ENCODE measurements at places on chromosomes 6 and 20.

- no peak for DNase-seq
Observed at GRCh38 chr20:31330893-31331292, 22.5 kb upstream of the DEFB116 start.

GRCh38 chr20:23390091-23390774 is 28.3 kb downstream of the GZF1 start:
- no peak for DNase-seq

DNA sequence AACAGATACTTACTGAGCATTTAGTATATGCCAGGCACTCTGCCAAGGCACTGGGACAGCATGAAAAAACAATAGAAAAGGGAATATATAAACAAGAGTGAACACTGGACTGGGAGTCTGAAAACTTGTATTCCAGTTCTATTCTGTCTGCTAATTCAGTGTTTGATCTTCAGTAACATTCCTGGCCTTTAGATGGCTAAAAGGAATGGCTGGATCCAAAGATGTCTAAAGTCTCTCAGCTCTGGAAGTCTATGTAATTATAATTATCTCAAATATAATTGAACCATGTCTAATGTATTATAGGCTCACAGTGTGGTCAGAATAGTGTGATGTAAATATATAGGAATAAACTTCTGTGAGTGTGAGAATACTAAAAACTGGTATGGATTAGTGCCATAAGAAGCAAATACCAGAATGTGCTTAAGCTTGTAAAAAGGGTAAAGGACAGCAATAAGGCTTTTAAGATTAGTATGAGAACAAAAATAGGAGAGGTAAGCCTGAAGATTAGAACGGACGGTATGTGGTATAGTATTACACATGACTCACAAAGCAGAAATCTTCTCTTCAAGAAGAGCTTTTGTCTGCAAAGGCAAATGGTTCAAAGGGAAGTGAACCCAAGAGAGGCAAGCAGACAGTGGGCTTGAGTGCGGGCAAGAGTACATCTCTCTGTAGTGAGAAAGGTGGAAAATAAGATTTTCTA is 68.5 kb downstream of the TMEM200A start:
- DNase-seq, result no peak

DNA sequence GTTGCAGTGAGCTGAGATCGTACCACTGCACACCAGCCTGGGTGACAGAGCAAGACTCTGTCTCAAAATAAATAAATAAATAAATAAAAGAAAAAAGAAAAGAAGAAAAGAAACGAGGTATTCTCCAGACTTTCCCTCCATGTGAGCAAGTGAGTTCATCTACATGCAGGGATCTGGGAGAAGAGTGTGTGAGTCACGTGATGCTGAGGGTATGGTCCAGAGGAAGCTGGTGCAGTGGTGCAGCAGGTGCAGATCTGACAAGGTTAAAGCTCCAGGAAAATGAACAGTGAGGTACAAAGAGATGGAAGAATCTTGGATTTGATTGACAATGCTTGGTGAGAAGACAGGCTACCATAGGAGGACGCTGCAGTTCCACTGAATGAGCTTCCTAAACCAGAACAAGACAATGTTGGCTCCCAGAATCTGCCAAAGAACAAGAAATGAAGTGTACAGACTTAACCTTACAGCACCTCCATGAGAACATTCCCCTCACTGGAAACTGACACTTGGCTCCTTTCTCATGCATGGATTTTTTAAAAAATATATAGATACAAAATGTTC is 79.5 kb upstream of the BTBD3 start:
- no peak for DNase-seq

GRCh38 chr20:4750381-4750780 is 28.7 kb downstream of the PRND start:
- DNase-seq, result no peak

DNA sequence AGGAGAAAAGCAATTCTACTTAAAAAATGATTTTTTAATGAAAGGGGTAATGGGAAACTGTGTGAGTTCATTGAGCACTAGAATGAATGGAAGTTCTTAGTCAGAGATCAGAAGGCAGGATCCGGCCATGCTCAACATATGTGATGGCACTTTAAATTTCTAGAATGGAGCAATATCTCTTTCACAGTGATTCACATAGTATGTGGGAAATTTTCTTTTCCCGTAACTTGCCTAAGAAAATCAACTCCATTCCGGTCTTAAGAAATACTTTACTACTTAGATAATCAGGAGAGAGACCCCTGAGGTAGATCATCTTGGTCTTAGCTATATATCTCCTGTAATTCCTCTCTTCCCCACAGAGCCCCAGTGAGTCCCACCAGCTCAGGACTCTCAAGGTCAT is 131.8 kb downstream of the SCML4 start:
- DNase-seq, result no peak

DNA sequence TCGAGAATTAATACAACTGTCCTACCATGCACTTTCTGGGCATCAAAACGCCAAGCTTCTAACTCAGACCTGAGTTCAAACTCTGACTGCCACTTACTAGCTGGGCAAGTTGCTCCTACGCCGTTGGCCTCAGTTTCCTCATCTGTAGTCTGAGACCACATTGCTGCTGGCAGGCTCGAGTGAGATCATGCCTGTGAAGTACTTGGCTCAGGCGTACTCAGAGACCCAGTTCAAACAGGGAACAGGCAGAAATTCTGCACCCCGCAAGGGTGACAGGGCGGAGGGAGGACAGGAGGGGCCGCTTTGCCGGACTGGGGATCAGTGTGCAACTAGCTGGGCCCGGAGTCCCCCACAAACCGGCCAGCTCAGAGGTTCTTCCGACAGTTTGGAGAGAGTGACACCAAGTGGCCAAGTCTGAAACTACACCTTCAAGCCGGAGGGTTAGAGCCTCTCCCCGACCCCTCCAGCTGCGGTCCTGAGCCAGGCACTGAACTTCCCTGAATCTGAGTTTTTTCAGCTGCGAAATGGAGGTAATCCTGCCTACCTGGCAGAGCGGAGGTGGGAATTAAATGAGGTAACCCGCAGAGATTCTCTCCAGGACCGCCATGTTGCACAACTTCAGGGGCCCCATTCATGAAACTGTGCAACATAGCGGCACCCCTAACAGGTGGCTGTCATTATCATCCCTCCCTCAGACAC is 46.0 kb upstream of the PTPN1 start:
- DNase-seq, result peak; percentile 23

- no peak for DNase-seq
Observed at GRCh38 chr6:27854421-27854820, 57.8 kb downstream of the OR2B2 start.

DNA sequence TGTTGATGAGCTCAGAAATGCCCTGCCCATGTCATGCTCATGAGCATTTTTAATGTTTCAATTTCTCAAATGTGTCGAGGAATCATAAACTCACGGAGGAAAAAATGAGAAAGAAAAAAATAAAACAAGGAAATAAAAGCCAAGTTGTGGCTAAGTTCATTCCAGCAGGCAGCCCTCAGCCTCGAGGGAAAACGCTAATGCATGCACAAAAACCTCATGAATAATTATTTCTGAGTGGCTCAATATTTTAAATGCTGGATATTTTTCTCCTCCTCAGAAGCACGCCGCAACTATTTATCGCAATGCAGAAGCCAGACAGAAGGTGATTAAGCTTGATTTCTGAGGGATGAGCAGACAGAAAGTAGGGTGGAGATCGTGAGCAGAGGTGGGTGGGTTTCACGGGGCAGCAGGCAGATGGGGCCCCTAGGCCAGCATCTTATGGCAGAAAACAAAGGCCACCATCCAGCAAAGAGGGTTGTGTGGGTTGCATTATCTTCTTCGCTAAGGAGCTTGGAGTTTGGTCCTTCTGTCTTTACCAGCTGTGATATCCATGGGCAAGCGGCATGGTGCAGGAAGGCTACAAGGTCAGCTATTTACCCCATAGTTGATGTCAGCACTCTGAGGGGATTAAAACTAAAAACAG is 151.5 kb upstream of the LRFN2 start:
- DNase-seq, result no peak

DNA sequence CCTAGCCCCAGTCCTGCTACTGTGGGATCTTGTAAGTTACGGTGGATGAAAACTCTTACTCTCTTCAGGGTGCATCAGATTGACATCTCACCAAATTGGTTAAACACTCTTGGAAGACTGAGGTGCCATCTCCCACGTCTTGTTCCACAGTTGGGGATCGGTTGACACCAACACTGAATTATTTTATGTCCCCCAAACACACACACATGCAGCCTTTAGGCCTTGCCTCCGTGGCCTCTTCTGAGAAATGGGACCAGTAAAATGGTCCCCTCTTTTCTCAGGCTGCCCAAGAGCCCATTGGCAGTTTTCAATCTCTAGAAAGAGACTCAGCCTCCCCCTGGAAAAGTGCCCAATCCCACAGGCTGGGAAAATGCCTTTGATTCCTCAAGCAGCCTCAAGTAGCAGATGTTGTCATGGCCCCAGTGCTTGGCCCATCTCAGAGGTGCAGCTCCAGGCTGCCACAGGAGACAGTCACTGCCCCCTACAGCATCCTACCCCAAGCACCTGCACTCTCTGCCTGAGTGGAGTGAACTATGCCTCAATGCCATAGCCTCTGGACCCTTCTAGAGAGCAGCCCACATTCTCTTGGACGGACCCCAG is 163.9 kb downstream of the ANKRD60 start:
- DNase-seq, result no peak

DNA sequence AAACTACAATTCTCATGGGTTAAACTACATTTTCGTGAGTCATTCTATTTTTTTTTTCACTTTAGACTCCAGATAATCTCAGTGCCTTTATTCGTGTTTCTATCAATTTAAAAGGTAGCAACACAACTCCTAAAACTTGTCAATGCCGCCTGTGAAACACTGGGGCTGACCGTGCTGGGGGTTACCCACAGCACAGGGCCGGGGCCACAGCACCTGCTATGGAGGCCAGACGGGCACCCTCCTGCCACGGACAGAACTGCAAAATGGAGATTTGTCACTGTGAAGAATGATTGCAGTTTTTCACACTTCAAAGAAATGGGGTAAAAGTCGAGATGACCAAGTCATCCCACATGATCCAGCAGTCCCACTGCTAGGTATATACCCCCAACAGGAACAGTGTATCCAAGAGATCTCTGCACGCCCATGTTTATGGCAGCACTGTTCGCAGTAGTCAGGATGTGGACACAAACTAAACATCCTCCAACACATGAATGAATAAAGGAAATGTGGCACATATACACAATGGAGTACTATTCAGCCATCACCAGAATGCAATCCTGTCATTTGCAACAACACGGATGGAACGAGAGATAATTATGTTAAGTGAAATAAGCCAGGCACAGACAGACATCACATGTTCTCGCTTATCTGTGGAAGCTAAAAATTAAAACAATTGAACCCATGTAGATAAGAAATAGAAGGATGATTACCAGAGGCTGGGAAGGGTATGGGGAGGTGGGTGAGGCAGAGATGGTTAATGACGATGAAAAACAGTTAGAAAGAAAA is 290.1 kb downstream of the SMOC2 start:
- no peak for DNase-seq

DNA sequence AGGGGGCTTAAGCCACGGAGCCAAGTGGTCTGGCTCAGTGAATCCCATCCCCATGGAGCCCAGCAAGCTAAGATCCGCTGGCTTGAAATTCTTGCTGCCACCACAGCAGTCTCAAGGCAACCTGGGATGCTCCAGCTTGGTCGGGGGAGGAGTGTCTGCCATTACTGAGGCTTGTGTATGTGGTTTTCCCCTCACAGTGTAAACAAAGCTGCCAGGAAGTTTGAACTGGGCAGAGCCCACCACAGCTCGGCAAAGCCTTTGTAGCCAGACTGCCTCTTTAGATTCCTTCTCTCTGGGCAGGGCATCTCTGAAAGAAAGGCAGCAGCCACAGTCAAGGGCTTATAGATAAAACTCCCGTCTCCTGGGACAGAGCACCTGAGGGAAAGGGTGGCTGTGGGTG is 25.5 kb upstream of the IL20RA start:
- no peak for DNase-seq

DNA sequence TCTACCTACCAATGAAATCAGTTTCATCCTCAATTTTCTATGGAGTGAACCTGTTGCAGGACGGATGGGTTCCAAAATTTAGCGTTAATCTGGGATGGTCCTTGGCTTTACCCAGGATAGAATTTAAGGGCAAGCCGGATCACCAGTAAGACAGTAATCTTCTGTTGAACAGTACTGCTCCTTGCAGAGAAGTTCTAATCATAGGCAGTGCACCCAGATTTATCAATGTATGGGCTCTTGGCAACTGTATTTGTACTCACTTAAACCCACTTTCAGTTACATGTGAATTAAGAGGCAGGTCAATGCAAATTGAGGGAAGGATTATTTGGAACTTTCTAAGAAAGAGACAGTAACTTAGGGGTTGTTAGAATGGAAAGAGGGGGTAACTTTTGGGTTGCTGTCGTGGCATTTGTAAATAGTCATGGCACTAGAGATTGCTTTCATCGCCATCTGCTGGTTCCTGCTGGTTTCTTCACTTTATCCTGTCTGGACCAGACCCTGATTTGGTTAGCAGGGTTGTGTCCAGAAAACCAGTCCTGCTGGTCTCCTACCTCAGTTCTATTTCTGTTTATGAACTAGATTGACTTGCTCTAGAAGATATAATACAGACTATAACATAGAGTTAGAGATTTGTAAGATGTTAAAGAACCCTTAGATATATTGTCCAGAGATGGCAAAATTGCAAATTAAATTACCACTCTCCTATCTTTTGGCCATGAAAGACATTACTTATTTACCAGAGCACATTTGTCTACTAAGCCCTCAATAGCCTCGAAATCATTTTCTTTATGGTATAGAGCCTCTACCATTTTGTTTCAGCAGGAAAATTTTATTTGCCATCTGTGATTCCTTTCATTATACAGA is 646.3 kb downstream of the UTRN start:
- DNase-seq, result no peak

DNA sequence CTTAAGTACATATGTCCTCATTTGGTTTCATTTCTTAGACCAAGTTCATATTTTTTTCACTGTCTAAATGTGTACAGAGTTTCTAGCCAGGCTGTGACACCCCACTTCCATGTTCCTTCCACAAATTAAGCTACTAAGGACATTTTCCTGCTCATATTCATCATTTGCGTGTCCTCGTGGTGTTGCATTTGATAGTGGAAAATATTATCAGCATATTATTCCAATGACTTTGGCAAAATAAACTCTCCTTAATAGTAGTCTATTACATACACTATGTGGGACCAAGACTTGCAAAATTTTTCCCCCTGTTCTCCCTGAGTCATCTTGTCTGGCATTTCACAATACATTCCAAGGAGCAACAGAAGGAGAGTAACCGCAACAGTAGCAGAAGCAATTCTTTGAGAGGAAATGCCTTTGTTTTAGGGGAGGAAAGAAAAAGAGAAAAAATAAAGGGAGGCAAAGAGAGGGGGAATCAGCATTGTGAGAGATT is 599.2 kb downstream of the COL12A1 start:
- DNase-seq, result no peak

- DNase-seq, result no peak
Observed at GRCh38 chr6:102553214-102553613, 1159.7 kb downstream of the GRIK2 start.

GRCh38 chr20:32761831-32762753 is at the start of gene DNMT3B:
Gene DNMT3B, plus strand, starts transcription at chr20:32762385. Its CDS starts 17,939 bp downstream, at chr20:32780324.
- peak; percentile 61 for DNase-seq

Measured in T-helper 22 cell (primary cell).